ENCODE measurements at places on chromosomes 3 and 15.
A peak's percentile ranks its signal among the peaks of the same experiment; 100 is the strongest.

DNA sequence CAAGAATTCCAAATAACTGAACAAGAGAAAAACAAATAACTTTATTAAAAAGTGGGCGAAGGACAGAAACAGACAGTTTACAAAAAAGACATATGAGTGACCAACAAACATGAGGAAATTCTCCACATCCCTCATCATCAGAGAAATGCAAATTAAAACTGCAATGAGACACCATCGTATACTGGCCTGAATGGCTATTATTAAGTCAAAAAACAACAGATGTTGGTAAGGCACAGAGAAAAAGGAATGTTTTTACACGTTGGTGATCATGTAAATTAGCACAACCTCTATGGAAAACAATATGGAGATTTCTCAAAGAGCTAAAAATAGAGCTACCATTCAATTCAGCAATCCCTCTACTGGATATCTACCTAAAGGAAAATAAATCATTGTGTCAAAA is 1260.4 kb upstream of the ALCAM start:
- DNase-seq = no peak

GRCh38 chr3:124395162-124395561 is 335.1 kb upstream of the UMPS start:
- DNase-seq = peak; percentile 57

DNA sequence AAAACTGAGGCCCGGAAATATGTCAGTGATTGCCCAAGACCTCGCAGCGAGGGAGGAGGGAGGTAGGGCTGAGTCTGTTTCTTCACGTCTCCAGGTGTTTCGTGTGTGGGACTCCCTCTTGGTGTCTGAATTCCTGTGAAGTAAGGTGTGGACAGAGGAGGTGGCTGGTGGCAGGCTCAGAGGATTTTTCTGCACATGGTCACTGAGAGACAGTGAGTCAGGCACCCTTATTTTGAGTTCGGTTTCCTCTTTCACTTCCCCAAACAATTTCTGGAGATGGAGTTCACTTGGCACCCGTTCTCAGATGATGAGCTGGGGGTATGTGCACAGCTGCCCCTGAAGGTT is 46.3 kb upstream of the VPS8 start:
- no peak for DNase-seq

DNA sequence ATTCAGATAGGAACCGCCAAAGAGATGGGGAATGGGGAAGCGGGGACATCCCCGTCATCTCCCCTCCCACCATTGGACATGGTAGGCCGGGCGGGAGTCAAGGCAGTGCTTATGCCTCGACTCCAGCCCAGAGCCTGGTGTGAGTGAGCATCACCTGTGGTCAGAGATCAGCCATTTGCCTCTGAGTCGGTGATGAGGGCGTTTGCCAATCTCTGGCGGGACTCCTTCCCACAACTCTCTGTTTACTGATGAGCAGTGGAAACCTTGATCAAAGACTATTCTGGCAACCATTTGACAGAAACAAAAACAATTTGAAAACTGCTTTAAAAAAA is 63.9 kb upstream of the HES1 start:
- DNase-seq = no peak

- peak; percentile 33 for DNase-seq
These were observed 108.7 kb upstream of the TSPAN3 start for GRCh38 chr15:77179541-77179998.

DNA sequence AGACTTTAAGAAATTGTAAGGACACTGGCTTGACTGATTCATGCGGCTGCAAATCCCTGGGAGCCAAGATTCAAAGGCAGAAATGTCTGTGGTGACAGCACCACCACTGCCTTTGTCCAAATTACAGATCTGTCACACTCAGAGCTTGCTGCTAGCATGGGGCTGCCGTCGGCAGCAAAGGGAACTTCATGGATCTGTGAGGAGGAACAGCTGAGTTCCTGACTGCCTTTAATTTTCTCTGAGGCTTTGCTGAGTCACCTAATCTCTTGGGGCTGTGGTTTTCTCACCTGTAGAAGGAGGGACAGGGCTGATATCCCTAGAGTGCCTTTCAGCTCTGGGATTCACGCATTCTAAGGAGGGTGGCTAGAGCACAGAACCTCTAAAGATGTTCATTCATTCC is 4.1 kb upstream of the PAK6 start:
- DNase-seq = no peak

DNA sequence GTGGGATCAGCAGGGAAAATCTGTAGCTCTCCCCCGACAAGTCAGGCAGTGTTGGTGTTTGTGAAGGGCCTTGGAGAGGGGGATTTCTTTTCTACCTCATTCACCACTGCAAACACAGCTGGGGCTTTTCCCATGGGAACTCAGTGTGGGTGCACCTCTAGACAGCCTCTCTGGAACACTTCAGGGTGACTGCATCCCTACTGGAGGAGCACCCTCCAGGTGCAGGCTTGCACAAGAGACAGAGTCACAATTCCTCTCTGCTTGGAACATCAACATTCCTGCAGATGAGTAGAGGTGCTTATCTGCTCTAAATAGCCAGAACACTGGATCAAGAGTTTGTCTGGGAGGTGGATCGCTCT is 72.7 kb upstream of the AKAP13 start:
- no peak for DNase-seq

DNA sequence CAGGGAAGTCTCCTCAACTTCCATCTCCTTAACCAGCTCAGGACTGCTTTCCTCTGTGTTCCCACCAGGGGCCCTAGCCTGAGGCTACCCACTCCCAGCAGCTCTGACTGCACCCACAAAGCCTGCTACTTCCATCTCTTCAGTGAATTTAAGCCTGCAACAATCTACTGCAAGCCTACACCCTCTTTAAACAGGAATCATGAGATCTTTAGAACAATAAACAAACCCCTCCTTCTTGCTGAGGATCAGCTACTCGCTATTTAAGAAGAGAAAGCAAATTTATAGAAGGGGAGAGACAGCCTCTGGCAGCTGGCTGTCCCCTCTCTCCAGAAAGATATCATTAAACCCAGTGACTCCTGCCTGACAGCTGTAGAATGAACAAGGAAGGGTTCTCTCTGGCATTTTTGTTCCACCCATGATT is 51.9 kb downstream of the ARHGAP31 start:
- no peak for DNase-seq

DNA sequence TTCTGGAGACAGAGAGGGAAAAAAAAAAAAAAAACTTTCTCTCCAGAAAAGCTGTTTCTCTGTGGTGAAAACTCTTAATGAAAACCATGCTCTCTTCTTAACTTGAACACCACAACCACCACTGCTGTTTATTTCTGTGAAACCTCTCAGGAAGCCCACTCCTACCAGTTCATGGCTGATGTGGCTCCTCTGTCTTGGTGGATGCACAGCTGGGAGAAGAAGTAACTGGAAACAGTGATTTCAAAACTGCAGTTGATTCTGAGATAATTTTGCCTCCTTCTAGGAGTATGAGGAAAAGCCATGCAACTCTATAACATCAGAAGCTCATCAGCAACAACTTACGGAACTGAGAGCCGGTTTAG is 40.2 kb upstream of the PYGO1 start:
- DNase-seq = no peak

- DNase-seq = no peak
These were observed 345.6 kb downstream of the MCTP2 start for GRCh38 chr15:94576889-94577533.

- DNase-seq = no peak
These were observed 229.2 kb downstream of the SQOR start for GRCh38 chr15:45863881-45864580.

GRCh38 chr3:54353946-54354345 is 231.6 kb downstream of the CACNA2D3 start:
- DNase-seq = no peak

- no peak for DNase-seq
These were observed 952.6 kb downstream of the AGBL1 start for GRCh38 chr15:87032295-87032694.

GRCh38 chr3:188082031-188082430 is 71.9 kb upstream of the LPP start:
- DNase-seq = no peak

DNA sequence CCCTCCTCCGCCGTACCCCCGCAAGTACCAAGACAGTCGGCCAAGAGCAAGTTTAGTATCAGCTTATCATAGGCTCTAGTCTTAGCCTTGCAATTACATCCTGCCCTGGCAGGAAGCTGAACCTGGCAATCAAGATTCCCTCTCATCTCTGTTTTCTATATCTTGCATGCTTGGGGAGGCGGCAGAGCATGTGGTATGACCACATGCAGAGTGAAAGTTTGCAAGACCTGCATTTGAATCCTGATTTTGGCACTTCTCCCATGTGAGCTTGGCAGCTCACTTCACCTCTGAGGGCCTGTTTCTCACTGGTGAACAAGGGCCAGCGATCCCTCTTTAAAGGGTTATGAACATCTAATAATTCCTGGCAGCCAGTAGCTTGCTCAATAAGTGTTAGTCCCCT is 106.1 kb upstream of the FRMD4B start:
- no peak for DNase-seq

- DNase-seq = no peak
These were observed 855 bp upstream of the ABHD5 start for GRCh38 chr3:43689766-43690399.

DNA sequence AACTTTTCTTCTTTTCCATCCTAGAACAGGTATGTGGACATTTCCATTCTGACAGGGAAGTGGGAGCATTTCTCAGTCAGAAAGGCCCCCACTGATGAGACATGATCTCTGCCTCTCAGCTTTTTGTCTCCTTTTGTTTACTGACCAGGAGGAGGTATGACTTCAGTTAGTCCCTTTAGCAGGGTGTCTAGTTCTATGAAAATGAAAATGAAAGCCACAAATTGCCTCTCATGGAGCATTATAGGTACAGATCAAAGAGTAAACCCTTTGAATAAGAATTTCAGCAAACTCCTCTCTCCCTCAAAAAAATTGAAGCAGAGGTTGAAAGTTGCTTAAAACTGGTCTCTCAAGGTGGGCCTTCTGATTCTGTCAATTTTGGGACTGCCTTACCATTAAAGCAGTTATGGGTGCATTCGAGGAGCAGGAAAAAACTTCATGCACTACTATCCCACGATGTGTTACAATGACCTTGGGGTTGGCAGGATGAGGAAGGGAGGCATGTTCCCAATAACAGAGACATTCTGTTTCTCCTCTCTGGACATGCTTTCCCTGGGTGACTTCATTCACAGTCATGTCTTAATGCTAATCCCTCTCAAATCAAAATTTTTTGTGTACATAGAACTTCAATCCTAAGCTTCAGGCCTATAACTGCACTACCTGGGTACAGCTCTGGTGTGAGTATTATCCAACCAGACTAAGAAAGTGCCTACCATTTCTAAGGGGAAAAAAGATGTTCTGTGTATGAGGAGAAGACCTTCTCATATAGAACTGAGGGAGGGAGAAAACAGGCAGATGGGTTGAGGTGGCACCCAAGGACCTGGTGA is 50.6 kb upstream of the TBC1D23 start:
- DNase-seq = no peak

DNA sequence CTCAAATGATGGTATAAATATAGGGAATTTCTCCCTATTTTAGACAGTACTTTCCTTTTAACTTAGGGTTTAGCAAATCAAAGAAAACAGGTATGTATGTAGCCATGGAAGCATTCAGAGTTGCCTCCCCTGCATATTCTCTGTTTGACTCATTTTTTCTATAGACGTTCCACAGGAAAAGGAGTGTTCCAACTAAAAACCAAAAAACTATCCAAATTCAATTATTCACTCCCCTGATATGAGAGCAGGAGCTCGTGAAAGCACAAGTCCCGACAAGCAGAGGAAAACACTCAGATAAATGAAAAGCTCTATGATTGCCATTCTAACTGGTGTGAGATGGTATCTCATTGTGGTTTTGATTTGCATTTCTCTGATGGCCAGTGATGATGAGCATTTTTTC is 119.5 kb downstream of the FRMD5 start:
- no peak for DNase-seq

GRCh38 chr3:31785734-31786133 is 195.3 kb downstream of the OSBPL10 start:
- no peak for DNase-seq

- DNase-seq = no peak
These were observed 29.5 kb downstream of the CTDSPL start for GRCh38 chr3:37891227-37891626.

DNA sequence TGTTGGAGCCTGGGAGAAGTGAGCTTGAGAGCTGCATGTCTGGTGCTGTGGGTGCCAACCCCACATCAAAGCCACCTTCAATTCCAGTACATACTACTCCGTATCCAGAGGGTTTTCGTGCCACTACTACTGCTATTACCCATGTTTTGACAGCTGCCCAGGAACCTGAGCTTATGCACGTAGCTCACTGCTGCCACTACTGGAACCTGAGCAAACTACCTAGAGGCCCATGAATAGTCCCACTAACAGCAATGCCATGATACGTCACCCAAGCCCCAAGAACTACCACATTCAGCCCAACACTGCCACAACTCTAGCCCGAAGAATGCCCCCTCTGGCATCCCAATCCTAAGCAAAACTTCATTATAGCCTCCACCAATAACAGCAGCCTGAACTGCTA is 215.2 kb upstream of the BCHE start:
- DNase-seq = no peak

DNA sequence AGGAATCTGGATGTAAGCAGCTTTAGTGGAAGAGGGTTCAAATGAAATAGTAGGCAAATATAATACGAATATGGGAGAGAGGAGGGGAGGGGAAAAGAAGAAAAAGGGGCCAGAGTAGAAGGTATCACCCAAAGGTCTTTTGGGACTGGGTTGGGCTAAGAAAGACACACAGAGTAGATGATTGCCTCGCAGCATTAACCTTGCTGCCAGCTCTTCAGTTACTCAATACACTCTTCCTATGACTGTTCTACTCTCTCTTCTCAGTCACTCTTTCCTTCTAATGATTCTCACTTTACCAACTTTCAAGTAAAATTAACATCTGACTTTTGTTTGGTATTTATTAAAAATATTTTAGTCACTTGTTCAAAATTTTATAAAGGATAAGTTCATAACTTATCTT is 52.8 kb downstream of the CLASP2 start:
- no peak for DNase-seq

DNA sequence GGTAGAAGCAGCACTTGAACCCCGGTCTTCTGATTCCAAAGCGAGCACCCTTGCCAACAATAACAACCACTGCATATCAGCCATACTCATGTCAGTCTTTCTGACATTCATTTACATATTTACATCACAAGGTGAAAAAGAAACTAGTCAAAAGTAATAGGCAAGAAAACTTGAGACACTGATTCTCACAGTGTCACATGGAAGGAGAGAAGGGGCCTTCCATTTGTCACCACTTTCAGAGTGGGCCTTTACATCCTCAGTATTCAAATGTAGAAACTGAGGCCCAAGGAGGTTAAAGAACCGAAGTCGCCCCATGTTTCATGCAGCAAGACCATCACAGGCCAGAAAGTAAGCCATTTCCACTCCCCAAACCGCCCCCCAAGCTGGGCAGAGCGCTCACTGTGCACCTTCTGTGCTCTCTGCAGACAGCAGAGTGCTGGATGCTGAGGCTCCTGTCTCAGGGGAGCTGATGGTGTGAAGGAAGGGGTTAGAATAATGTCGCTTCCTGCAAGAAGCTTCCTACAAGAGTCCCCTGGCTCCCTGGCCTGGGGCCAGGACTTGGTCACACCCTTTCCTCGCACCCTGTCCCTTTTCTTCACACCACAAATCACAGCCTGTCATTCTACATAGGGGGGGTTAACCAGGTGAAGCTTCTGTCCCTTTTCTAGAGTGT is 260.1 kb downstream of the UACA start:
- no peak for DNase-seq

Measured in large intestine (tissue), 12 donors.